ENCODE measurements at places on chromosomes 16 and 17.

DNA sequence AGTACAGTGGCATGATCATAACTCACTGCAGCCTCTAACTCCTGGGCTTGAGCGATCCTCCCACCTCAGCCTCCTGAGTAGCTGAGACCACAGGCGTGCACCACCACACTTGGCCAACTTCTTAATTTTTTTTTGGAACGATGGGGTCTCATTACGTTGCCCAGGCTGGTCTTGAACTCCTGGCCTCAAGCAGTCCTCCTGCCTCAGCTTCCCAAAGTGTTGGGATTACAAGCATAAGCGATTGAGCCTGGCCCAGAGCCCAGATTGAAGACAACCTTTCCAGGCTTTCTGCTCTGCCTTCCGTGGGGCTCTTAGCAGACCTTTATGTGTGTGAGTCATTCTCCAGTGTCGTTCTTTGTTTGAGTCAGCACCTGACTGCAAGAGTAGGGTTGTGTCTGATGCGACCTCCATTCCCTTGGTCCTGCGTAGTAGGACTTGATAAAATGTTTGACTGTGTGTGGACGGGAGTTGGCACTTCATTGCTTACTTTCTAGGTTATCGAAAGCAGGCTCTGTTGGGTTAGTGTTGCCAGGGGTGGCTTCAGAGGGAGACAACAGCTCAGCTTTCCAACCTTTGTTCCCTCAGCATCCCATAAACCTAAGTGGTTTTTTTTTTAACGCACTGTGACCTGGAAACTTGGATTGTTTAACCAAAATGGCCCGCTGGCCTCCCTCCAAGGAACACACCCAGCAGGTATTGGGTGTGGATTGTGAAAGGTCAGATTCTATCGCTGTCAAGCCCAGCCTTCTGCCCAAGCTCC lies 26.4 kb downstream of the EEF2K start:
- DNase-seq = no peak

DNA sequence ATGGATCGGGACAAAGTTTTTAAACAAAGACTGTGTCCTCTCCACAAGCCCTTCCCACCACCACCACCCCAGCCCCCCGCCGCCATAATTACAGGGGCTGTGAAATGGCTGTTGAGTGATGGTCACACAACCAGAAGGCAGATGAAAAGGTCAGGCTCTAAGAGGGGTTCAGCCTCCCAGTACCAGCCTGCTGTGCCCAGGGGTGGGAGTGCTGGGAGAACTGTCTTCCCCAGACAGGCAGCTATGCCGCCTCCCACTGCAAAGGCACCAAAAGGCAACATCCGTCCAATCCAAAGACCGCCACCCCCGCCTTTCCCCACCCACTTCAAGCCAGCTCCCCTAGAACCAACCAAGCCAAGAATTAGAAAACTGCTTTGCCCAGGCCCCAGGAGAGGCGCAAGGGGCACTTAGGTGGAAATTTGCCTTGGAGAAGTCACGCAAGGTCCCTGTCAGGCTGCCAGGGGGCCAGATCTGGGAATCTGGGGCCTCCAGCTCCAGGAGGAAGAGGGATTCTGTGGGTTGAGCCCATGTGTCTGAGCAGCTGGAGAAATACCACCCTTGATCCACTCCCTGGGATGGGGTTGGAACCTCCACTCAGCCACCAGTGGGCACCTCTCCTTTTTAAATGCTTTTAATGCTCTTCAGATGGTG lies 14.4 kb downstream of the CARHSP1 start:
- DNase-seq = no peak

DNA sequence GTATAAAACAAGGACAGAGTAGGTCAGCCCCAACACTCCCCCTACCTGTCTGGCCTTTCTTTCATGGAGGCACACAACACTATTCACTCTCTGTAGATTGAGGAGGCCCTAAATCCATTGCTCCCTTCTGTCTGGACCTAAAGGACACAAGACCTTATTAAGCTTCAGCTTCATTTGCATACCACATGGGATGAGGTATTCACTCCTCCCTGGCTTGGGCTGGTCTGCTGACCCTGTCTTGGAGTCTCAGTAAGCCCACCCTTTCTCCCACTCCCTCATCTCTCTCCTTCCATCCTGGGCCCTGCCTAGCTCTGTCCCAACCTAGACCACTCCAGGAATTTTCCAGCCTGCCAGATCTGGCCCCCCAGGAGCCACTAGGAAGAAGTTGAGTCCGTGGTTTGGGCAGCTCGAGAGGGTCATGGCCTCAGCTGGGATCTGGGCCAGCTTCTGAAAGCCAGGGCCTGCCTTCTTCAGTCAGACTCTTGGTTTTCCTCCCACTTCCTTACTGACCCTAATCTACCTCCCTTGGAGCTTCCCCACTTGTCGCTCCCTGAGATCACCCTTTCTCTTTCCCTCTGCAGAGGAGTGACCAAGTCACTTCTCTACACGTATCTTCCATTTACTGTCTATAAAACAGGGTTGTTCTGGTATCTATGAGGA lies 6.5 kb upstream of the LLGL1 start:
- no peak for DNase-seq

DNA sequence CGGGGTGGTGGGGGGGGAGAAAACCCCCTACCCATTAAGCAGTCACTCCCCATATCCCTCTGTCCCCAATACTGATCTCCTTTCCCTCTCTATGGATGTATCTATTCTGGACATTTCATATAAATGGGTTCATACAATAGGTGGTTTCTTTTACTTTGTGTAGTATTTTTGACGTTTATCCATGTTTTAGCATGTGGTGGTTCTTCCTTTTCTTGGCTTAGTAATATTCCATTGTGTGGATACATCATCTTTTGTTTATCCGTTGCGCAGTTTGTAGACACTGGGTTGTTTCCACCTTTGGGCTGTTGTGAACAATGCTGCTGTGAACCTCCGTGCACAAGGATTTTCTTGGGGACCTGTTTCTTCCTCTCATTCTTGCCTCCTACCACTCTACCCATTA lies 12.6 kb downstream of the LDHD start:
- DNase-seq = no peak

GRCh38 chr17:50149417-50150353 lies 792 bp downstream of the PPP1R9B start:
- no peak for DNase-seq

DNA sequence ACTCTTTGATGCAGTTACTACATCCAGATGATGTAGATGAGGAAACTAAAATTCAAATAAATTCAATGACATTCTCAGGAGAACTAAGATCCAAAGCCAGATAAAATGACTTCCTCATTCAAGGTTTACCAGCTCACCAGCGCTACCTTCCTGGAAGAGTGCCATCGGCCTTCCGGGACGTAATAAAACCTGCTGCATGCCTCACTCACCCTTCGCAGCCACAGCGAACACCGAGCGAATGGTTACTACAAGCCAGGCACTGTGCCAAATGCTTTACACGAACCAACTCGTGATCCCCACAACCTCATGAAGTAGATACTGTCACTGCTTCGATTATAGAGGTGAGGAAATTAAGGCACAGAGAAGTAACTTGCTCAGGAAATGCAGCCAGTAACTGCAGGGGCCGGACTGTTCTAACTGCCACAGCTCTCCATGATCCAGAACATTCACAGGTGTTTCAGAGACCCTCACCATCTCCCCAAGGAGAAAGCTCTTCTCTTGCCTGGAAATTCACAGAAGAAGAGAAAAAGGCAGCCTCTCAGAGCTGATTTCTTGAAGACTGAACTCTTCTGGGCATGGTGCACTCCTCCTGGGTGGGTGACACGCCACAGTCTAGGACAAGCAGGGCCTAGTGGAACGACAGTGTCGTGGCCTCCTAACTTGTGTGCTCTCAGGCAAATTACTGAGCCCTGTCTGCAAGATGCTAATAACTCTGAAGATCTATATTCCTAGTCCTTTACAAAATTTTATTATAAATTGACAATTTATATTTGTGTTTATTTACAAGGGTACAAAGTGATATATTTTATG lies 46.8 kb downstream of the HIC1 start:
- DNase-seq = no peak

- no peak for DNase-seq
These were observed 151.0 kb downstream of the SEC14L1 start for GRCh38 chr17:77291591-77292386.

DNA sequence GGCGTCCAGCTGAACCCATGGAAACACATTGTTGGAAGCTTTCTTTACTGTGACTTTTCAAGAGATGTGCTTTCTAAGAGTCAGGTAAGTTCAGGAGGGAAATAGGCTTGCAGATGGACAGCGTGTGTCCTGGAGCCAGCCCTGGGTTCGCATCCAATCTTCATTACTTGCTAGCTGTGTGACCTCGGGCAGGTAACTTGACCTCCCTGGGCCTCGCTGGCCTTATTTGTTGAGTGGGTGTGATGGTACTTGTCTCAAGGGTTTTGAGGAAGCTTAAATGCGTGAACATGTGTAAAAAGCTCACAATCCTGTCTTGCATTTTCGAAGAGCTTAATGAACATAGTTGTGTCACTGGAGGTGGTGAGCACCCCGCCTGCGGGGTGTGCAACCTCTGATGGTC lies 11.8 kb downstream of the ADGRG1 start:
- no peak for DNase-seq

DNA sequence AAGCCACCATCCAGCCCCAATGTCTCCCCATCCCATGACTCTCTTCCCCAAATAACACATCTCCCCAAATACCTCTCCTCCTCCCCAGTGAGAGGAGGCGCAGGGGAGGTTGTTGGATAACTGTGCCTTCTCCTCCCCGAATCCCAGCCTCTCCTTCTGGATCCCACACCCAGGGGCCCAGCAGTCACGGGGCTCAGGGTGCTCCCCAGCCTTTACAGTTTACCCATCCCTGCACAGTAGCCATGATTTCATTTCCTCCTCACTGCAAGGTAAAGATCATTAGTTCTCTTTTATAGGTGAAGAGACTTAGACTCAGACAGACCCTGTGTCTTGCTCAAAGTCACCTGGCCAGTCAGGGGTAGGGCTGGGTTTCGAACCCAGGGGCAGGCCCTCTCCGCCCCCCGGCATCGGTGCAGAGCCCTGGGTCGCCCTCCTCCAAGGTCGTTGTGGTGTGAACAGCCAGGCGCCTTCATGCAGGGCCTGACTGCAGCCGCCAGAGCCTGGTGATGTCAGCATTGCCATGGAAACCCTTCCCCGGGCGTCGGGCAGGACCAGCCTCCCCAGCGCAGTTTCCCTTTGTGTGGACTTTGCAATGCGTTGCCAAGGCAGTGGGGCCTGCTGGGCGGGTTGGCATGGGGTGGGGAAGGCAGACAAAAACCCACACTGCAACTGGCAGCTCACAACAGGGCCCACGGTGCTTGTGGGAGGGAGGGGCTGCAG lies 53.3 kb upstream of the TOB1 start:
- peak; percentile 49 for DNase-seq

- no peak for DNase-seq
These were observed 14.1 kb upstream of the LCMT1 start for GRCh38 chr16:25097276-25097975.

GRCh38 chr16:46658925-46659324 lies 30.1 kb downstream of the VPS35 start:
- no peak for DNase-seq

GRCh38 chr17:7340179-7340578 lies 3.9 kb downstream of the ACAP1 start:
- DNase-seq = no peak

DNA sequence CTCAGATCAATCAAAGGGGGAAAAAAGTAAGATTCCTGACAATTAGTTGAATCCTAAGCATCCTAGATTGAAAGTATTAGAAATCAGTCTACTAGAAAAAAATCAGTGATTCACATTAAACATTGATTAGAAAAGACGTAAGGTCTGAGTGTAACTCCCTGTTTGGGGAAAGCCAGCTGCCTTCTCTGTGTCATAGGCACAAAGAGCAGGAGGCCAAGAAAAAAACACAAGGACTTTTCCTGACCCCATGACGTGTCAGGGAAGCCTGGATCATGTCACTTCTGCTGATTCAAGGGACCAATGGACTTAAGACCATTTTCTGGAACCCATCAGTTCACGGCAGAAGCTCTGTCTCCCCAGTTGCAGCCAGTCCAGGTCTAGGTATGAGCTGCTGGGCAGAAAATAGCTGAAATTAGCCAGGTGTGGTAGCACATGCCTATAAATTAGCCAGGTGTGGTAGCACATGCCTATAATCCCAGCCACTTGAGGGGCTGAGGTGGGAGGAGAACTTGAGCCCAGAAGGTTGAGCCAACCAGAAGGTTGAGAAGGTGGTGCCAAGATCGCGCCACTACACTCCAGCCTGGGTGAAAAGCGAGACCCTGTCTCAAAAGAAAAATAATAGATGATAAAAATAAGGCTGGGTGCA lies 35.9 kb downstream of the RANBP10 start:
- DNase-seq = no peak

- no peak for DNase-seq
These were observed 12.1 kb downstream of the ATP2C2 start for GRCh38 chr16:84380405-84380804.

GRCh38 chr16:69522732-69523404 lies 42.9 kb upstream of the NFAT5 start:
- DNase-seq = no peak

DNA sequence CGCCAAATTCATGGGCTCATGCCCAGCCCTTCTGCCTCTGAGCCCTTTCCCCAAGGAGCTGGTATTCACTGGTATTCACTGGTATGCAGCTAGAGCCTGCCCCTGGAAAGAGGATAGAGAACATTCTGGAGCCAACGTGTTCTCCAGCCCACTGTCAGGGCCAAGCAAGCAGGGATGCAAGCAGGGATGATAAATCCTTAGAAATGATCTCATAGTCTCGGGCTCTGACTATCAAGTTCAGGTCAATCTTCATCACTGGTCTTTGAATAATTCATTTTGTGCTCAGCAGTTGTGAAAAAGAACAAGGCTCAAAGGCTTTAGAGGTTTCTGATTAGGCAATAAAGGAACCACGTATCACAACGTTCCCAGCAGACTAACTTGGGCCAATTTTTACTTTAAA lies 57.3 kb downstream of the CACNG5 start:
- no peak for DNase-seq

- no peak for DNase-seq
These were observed 536.9 kb downstream of the XYLT1 start for GRCh38 chr16:16933861-16934260.

DNA sequence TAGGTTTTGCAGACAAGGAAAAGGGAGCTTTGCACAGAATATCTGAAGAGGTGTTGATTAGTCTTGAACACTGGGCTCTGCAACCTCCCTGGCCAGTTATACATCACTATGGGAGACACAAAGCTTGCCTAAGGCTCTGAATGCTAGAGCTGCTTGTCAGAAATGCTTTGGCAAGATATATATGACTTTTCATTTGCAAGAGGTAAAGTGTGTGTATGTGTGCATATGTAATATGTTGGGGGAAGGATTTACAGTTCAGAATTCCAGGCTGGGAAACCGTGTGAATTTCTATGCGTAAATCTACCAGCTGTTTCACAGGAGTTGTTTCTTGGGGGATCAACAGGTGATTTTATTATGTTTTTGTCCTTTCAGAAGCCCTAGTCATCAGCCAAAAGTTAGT lies 350.9 kb downstream of the TMEM114 start:
- no peak for DNase-seq

DNA sequence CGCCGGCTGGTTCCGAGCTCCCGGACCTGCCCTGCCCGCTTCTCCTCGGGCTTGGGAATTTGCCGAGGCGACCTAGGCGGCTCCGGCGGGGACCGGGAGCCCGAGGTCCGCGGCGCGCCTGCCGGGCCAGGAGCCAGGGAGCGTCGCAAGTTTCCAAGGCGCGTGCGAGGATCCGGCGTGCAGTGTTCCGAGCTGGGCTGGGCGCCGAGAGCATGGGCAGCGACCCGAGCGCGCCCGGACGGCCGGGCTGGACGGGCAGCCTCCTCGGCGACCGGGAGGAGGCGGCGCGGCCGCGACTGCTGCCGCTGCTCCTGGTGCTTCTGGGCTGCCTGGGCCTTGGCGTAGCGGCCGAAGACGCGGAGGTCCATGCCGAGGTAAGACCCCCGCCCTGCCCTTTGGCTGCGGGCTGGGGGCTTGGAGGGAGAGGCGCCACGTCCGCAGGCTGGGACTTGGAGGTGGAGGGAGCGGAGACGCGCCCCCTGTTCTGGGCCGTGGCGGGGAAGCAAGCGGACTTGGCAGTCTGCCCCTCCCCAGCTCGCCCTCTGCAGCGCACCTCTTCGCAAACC lies 668 bp downstream of the MMP15 start:
- DNase-seq = no peak
